ENCODE measurements at places on chromosomes 5 and 9.

GRCh38 chr5:175728885-175729828 is 71.3 kb downstream of the HRH2 start:
- DNase-seq: no peak

- no peak for DNase-seq
These were observed 39.6 kb downstream of the RXRA start for GRCh38 chr9:134365791-134366222.

GRCh38 chr9:36091026-36091953 is 45.2 kb upstream of the GLIPR2 start:
- DNase-seq: no peak

GRCh38 chr9:90515510-90515909 is 127.1 kb downstream of the DIRAS2 start:
- no peak for DNase-seq

GRCh38 chr9:8136477-8136876 is 336.9 kb upstream of the DMAC1 start:
- no peak for DNase-seq

- DNase-seq: no peak
These were observed 300.5 kb upstream of the CTNND2 start for GRCh38 chr5:12204761-12205160.

GRCh38 chr5:179805529-179806249 is 977 bp downstream of the MGAT4B start:
- peak; percentile 49 for DNase-seq

- no peak for DNase-seq
These were observed 86.8 kb downstream of the NSUN2 start for GRCh38 chr5:6545770-6546690.

GRCh38 chr5:13783726-13784125 is 160.8 kb downstream of the DNAH5 start:
- no peak for DNase-seq

- DNase-seq: no peak
These were observed 899 bp upstream of the RAPGEF6 start for GRCh38 chr5:131635684-131636572.

DNA sequence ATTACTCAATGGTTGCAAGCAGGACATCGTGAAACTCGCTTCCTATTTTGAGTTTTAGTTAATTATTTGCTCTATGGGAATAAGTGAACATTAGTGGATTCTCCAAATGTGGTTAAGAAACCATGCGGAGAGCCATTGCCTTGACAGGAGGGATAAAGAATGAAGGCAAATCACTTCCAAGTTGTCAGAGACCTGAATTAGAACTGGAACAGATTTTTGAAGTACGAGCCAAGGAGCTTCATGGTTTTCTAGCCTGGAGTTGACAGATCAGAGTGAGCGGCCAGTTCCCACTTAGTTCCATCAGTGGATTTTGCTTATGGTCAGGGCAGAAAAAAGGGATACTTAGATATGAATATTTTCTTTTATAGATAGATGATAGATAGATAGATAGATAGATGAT is 171.4 kb upstream of the CDH10 start:
- DNase-seq: no peak

DNA sequence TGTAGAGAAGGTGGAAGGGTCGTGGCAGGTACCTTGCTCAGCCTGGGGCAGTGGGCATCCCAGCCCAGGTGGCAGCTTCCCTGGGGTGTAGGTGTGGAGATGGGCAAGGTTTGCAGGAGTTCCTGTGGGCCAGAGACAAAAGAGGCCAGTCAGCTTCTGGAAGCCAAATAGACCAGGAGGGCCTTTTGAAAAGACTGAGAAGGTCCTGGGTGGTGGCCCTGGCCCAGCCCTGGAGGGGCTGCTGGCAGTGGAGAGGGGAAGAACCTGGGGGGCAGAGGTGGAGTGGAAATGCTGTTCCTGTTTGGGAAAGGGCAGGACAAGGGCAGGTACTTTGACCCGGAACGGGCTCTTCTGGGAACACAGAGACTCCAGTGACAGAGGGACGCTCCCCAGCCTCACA is 7.0 kb upstream of the IL3 start:
- no peak for DNase-seq

- DNase-seq: no peak
These were observed 61.8 kb downstream of the ITGA1 start for GRCh38 chr5:52849544-52849943.

GRCh38 chr9:111915425-111915758 is 18.8 kb downstream of the UGCG start:
- no peak for DNase-seq

DNA sequence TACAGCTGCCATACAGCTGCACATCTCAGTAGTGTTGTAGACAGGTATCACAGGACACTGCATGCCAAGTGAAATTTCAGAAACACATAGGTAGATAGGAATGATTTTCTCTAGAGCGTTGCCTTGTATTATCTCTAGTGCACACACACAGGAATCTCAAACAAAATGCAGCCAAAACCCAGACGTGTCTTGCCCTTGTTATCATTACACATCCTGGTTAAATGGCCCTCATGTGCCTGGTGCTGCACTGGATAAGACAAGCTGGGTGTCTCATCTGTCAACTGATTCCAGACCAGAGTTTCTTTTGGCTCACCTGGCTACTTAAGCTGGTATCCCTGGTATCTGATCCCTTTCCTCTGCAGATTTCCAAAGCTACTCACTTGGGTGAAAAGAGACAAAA is 59.7 kb downstream of the SAXO1 start:
- DNase-seq: no peak

DNA sequence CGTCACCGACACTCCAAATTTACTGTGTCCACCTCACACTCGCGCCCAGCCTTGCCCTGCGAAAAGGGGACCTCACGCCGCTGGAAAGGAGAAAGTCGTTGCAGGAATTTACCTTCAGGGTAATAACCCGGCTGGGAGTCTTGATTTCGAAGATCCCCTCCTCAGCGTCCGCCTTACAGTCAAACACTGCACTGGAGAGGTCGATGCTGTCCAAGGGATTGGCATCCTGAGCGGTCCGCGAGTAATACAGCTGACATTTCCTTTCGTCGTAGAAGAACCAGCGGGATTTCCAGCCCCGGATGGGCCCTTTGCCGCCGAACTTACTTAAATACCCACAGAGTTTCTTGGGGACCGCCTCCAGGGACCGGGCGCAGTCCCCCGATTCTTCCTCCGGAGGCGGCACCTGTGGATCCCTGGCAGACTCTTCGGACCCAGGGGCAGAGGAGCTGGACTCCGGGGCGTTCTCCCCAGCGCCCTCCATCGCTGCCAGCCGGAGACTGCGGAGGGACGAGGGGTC is 330 bp downstream of the TBC1D2 start:
- peak; percentile 49 for DNase-seq

Data from HEK293T (cell line).